Sciatic nerve (tissue), 2 donors: ENCODE measurements at places on chromosomes 4 and X. TPM values are rescaled to one million over a fixed set of nuclear protein-coding genes. Genes with fewer than 3 reads are reported as not detected.

Gene DDIT4L
- total RNA-seq, result 11.5 TPM

Gene LEF1
- 10.7 TPM for total RNA-seq

Gene MAGEE1
- 5.8 TPM for total RNA-seq

Gene NAP1L5
- 7.9 TPM for total RNA-seq

Gene FAM47E
- 2.5 TPM for total RNA-seq

Gene PASD1
- total RNA-seq, result not detected

Gene PSAPL1
- 0.09 TPM for total RNA-seq

Gene ABCG2
- 3.6 TPM for total RNA-seq

Gene SH3BGRL
- 124 TPM for total RNA-seq

Gene TBC1D8B
- total RNA-seq, result 12.2 TPM

Gene RNF175
- 2.3 TPM for total RNA-seq

GRCh38 chr4:165761963-165762362 lies 111.1 kb upstream of the TLL1 start:
- DNase-seq, result no peak

DNA sequence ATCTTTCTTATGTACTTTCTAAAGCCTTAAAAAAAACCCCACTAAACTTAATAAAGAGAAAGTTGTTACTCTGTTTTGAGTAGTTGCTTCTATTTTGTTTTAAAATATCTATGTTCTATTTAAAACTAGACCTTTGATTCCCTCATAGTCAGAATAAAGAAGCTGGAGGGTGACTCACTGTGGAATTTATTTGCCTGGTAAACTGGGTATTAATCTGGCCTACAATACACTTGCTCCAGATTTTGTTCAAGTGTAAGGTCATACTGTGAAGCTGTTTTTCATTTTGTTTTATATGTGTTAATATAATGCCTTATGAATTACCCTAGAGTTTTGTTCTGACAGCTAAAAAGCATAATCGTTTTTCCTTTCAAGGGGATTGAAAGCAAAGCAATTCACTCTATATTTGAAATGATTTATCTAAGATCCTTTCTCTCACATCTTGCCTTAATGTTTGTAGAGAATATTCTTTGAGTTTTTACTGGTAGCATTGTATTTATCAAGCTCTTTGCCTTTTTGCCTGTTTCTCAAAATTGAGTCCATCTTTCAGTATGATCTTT lies 277.4 kb upstream of the PITX2 start:
- DNase-seq, result no peak

DNA sequence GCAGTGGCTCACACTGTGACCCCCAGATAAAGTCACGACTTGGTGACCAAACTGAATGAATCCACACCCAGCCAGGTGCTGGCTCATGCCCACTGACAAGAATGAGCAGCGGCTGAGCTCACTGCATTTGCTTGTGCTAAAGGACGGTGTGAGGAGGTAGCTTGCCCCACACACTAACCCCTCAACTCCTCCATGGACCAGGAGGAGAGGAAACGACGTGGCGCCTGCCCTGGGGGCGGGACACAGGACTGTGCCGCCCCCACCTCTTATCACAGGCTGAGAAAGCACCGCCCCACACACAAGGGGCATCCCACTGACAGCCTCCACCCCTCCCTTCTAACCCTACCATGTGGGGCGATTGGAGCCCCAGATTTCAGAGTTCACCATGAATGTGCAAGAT lies 43.0 kb downstream of the ZFYVE28 start:
- no peak for DNase-seq

DNA sequence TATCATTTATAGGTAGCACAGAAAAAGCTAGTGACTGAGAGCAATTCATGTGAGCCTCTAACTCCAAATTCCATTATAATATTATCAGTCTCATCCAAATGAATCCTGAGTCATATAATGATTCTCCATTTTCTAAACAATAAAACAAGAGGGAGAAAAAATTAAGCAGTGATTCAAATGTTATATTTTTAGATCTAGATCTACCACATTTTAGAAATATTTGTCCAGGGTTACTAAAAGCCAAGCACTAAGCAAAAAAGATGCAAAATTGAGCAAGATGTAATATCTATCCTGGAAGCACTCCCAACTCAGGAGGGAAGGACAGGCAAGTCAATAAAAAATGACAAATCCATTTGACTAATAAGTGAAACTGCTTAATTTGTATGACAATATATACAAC lies 172.8 kb downstream of the FBXW7 start:
- DNase-seq, result no peak

- no peak for DNase-seq
Observed at GRCh38 chr4:41012293-41012692, 202.0 kb downstream of the APBB2 start.

GRCh38 chr4:108045687-108046024 lies 56.0 kb downstream of the HADH start:
- DNase-seq, result no peak

DNA sequence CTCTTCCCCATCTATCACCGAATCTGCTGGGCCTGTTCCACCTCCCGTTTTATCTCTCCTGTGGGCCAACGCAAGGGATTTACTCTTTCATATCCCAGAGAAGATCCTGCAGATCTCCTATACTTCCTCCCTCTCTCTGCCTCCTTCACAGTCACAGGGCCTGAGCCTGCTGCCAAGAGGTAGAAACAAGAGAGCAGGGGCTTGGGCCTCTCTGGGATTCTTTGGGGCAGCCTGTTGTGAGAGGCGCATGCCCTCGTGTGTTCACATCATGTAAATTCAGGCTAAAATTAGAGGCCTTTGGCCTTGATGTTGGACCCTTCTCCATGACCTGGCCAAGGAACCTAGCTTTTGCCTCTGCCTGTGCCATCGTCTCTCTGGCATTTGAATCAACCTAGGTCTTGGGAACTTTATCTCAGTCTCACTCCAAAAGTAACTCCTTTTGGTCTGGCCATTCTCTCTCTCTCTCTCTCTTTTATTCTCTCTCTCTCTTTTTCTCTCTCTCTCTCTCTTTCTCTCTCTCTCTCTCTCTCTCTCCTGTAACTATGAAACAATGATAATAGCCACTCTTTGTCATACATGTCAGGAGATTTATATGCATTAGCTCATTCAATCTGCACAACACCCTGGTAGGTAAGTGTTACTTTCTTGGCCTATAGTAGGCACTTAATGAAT lies 20.0 kb upstream of the EFNB1 start:
- no peak for DNase-seq

GRCh38 chr4:102104278-102104677 lies 241.0 kb downstream of the SLC39A8 start:
- DNase-seq, result no peak

DNA sequence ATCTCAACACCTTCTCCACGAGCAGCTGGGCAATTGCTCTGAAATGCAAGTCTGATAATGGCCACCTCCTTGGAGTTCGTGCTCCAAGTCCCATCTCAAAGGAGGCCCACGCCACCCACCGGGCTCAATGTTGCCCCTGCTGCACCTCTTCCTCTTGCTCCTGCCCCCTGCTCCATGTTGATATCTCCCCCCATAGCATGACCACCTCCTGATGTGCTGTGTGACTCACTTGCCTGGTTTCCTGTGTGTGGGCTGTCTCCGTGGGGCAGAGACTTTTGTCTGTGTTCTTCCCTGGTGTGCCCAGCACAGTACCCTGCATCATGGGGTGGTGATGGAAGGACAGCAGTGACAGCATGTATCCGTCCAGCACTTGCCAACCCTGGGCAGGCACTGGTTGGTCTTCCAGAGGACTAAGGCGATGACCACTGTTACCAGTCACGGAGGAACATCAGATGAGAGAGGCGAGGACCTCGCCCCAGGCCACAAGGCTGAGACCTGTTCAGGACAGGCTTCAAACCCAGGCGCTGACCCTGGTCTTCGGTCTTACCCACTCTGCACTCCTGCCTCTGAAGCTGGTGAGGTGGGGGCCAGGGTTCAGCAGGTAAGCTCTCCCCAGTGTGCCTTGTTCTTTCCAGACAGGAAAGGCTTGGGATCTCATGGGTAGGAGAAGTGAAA lies 104.6 kb upstream of the LRPAP1 start:
- DNase-seq, result no peak

DNA sequence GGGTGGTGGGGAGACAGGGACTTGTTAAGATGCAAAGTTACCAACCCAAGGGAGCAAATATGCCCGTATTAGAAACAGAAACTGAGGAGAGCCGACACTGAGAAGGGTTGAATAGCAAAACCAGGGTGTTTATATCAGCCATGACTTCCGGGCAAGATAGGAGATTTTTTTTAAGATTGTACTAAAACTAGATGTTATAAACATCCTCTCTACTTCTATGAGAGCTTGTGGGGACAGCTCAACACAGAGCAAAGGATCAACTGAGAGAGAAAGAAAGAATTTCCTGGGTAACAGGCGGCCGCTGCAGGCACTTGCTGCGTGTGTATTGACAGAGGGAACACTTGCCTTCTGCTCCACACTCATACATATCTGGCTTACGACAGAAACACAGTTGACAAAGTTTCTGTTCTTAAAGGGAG lies 49.1 kb upstream of the FBXW7 start:
- DNase-seq, result no peak

- DNase-seq, result no peak
Observed at GRCh38 chr4:48193096-48193836, 59.2 kb upstream of the TXK start.

GRCh38 chrX:118350221-118350620 lies 4.3 kb downstream of the WDR44 start:
- DNase-seq, result no peak

- peak; percentile 72 for DNase-seq
Observed at GRCh38 chr4:186651624-186652023, 72.0 kb downstream of the FAT1 start.

GRCh38 chrX:38260231-38260630 lies 39.6 kb upstream of the SRPX start:
- no peak for DNase-seq

- DNase-seq, result no peak
Observed at GRCh38 chrX:42242004-42242403, 318.6 kb upstream of the CASK start.

DNA sequence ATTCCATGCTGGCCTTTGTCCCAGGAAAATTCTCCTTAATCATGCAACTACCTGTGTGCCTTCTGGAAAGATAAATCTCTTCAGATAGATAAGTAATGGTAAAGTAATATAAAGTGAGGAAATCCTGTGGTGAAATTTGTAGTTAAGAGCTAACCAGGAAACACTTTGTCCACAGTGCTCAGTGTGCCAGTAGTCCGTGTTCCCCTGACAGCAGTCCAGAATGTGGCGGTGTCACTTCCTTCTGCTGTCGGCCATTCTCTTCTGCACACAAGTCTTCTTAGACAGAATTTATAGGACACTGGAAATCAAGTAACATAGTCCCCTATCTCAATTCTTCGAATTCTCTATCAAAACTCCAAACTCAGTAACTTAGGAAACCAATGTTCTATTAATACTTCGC lies 5.7 kb upstream of the CXXC4 start:
- DNase-seq, result no peak

GRCh38 chr4:77959566-77960338 lies 97.1 kb downstream of the MRPL1 start:
- no peak for DNase-seq

DNA sequence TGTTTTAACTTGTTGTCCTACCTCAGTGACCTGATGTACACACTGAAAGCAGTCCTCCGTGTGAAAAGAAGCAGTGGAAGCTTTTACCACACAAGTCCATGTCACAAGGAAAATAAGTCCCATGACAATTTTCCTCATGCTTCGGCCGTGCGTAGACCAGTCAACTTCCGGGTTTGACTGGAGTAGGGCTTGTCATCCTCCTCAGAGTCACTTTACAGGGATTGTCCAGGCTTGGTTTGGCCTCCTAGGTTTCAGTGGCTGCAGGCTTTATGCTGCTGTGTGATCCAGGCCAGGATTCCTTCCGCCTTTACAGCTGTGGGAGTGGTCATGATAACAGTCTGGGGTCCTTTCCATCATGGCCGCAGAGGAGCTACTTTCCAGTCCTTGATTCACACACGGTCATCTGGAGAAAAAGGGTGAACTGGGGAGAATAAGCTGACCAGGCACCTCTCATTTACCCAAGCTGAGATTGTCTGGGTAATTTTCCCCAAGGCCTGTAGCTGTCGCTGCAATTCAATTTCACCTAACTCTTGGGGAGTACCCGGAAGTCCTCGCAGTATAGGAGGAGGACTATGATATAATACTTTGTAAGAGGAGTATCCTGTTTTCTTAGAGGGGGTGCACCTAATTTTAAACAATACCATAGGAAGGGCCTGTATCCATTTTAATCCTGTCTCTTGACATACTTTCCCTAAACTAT lies 206.1 kb upstream of the KLF8 start:
- no peak for DNase-seq

DNA sequence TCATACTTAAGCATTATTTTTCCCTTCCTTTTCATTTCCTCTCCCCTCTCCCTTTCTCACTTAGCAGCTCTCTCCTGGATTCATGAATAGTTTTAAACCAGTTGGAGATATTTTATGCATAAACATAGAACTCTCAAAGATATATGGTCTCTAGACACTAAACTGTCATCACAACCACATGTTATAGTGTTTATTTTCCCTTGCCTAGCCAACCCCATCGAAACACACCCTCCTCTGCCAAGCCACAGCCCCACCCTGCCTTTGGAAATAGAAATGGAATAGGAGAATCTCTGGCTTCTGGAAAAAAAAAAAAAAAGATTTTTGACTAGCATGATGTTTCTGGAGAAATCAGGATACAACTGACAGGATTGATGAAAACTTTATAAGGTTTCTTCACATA lies 64.8 kb upstream of the RBPJ start:
- no peak for DNase-seq

DNA sequence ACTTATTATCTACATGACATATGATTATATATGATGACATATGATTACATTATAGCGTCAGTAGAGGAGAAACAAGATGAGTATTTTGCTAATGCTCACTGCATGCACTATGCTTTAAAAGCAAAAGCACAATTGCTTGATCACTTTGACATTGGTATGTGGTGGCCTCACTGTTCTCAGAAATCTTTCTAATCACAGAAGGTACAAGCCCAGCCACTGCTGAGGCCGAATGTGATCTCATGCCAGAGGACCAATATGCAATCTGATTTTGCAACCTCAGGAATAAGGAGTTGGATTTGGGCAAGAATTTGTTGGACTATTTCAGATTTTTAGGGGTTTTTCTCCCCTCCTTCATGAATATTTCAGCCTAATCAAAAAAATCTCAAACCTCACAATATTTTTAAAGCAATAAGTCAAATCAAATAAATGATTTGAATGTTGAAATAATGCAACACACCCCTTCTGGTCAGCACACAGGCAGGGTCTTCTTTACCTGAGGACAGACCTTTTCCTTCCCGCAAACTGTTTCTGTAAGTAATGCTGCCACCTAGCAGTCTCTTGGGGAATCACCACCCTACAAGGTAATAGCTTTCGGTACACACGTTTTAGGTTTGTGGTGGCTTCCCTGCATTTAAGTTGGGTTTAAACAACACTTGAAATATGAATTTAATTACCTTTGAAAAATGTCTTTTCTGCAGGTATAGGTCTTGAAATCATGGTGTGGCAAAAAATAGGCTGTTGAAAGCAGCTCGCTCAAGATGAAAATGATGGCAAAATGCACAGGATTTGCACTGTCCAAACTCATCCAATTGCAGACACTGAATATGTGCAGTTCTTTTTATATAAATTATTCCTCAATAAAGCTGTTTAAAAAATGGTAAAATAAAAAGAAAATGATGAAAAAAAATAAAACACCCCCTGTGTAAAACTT lies 4.8 kb upstream of the CXCL13 start:
- no peak for DNase-seq
